Nephron progenitor cell (in vitro differentiated cells): ENCODE measurements at places on chromosomes 7 and 10.

DNA sequence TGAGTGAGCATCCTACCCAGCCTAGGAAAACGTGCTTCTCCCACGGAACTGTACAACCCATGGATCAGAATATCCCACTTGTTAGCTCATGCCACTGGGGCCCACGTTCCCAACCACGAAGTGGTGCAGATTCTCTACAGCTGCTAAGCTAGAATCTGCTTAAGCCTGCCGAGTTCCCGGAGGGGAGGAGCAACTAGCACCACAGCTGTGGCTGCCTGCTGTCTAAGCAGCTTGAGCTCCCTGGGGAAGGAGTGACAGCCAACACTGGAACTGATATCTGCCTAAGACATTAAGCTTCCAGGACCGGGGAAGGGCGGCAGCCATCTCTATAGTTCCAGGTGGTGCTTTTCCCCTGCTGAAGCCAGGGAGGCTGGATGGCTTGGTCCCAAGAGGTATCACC lies 334.7 kb upstream of the CHRM2 start:
- no peak for DNase-seq

DNA sequence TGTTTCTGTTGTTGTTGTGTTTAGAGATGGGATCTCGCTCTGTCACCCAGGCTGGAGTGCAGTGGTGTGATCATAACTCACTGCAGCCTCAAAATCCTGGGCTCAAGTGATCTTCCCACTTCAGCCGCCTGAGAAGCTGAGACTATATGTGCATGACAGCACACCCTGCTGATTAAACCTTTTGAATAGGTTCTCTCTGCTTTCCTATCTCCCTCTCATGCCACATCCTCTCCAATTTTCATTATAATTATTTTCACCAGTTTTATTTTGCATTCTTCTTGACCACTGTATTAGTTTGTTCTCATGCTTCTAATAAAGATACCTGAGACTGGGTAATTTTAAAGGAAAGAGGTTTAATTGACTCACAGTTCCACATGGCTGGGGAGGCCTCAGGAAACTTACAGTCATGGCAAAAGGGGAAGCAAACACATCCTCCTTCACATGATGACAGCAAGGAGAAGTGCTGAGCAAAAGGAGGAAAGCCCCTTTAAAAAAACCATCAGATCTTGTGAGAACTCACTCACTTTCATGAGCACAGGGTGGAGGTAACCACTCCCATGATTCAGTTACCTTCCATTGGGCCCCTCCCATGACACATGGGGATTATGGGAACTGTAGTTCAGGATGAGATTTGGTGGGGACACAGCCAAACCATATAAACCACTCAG lies 12.9 kb downstream of the AGK start:
- DNase-seq, result no peak

GRCh38 chr7:150450491-150451001 lies at the start of gene GIMAP8:
GIMAP8 (plus strand) TSS chr7:150450630; CDS start chr7:150466699, 16,069 bp downstream.
- no peak for DNase-seq

DNA sequence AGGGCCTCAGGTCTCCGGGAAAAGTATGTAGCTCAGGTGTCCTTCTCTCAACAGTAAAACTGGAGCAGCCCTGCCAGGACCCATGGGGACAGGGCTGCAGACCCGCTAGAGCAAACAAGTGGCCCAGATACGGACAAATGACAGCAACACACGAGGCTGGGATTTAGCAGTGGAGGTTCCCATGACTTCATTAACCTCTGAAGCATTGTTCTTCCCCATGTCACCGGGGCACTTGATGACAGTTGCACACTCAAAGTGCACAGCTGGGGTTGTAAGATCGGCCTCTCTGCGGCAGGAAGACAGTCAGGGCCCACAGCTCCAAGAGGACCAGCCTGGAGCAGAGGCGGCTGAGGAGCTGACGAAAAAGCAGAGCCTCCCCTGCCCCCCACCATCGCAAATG lies 12.5 kb upstream of the PODXL start:
- no peak for DNase-seq

- DNase-seq, result no peak
Observed at GRCh38 chr7:134991469-134992339, 5.4 kb downstream of the AGBL3 start.

DNA sequence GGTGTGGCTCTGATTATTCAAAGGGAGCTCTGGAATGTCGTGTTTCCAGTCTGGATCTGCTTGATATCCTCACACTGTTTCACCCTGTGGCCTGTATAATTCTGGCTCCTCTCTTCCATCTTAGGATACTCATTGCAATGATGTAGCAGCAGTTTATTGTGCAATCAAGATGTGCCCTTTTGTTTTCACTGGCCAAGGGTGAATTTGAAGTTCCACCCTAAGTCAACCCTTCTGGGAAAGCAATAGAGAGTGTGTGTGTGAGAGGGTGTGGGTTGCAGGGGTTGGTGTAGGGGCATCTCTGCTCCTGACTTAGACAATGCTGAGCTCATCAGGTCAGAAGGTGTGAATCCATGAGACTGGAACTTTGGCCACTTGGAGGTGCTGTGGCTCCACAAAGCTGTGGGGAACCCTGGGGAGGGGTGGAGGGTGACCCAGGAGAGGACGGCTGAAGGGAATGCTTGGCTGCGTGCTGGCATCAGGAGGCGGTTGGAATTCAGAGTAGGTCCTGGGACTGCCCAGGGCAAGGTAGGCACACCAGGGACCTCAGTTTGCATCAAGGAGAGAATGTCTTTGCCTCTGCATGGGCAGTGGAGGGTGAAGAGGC lies 118.0 kb upstream of the PRSS58 start:
- peak; percentile 40 for DNase-seq

DNA sequence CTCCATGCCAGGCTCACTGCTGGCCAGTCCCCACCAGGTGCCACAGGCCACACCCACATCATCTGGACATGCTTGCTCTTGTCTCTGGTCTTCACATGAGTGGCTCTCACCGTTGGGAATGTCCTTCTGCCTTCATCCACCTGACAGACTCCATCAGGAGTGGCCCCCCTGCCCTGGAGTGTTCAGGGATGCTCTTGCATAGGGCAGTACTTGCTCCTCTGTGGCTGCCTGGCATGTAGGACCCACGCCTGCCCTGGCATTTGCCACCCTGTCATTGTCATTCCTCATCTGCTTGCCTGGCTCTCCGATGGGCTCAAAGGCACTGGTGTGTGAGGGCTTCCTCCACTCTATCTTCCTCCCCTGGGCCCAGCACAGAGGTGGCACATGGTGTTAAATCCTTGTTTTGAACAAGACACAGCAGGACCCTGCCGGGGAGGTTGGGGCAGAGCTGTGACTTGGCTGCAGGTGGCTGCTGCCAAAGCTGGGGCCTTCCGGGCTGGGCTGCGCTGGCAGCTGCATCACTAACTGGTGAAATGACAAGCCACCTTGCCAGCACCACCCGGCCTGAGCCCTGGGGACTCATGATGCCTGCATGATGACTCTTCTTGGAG lies 1.8 kb downstream of the SH2D4B start:
- DNase-seq, result no peak

- DNase-seq, result no peak
Observed at GRCh38 chr7:50304911-50305582, 531 bp downstream of the IKZF1 start.

- no peak for DNase-seq
Observed at GRCh38 chr7:152108359-152108758, 82.9 kb downstream of the GALNT11 start.
